ENCODE measurements at places on chromosomes 1 and 21. TPM values are rescaled to one million over a fixed set of nuclear protein-coding genes. Genes with fewer than 3 reads are reported as not detected.

The MIXL1 gene
- not detected for total RNA-seq

The CELA2B gene
- not detected for total RNA-seq

The ERO1B gene
- total RNA-seq: 1.2 TPM

The USH2A gene
- total RNA-seq: not detected

The CD164L2 gene
- total RNA-seq: 15.4 TPM

The CCDC185 gene
- total RNA-seq: not detected

The DNM3 gene
- 3.2 TPM for total RNA-seq

The KCNH1 gene
- total RNA-seq: 1.0 TPM

DNA sequence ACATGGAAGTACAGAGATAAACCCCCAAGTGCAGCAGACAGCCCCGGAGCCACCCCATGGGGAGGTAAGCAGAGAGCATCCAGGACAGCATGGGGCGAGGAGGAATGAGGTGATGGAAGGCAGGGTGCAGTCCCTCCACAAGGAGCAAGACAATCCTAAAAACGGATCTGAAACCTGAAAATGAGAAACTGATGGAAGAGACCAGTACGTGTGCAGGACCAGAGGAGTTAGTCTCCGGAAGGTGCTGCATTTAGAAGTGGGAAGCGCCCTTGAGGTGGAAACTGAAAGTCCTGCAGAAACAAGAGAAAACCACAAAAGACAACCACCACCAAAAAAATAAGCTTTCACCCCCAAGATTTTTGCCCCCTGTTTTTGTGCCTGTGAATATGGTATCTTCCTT, 17.4 kb upstream of the DDOST start:
- DNase-seq: no peak

DNA sequence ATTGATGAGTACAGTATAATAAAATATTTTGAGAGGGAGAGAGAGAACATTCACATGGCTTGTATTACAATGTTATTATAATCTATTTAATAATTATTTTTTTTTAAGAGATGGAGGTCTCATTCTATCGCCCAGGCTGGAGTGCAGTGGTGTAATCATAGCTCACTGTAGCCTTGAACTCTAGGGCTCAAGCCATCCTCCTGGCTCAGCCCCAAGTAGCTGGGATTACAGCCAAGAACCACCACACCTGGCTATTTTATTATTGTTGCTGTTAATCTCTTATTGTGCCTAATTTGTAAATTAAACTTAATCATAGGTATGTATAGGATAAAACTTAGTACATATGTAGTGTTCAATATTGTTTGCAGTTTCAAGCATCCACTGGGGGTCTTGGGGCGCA, 57.8 kb downstream of the HS2ST1 start:
- DNase-seq: no peak

GRCh38 chr1:160874935-160875334, 10.0 kb downstream of the ITLN1 start:
- DNase-seq: no peak

DNA sequence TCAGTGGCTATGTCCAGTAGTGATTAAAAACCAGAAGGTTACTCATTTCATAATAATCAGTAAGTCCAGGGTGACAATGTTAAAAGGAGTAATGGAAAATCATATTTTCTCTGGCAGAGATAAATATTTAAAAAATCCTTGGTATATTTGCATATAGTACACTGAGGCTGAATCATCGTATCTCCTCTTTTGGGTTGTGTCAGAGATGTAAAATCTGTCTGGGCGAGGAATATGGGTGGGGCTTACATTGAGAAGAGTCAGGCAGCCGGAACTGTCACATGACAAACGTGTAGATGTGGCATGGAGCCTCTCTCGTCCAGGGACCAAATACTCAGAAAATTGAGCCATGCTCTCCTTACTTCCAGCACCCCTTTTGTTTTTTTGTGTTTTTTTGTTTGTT, 120.9 kb downstream of the FMN2 start:
- DNase-seq: no peak

- DNase-seq: no peak
These were observed 84.8 kb downstream of the NPHP4 start for GRCh38 chr1:5907386-5907785.

DNA sequence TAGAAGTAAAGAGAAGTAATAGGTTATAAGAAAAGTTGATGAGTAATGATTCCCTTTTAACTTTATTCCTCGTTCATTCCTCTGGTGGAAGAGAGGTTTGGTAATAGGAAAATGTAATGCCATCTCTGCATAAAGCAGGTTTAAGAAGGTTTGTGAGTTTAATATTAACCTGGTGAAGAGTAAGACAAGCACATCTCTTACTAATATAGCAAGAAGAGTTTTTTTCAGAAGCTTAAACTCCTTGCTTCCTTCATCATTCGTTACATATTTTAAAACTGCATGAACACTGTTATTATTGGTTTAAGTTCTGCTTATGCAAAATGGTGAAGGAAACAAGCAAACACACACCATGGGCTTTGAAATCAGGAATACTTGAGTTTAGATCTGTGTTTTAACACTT, 9.2 kb upstream of the PLA2G4A start:
- DNase-seq: no peak

DNA sequence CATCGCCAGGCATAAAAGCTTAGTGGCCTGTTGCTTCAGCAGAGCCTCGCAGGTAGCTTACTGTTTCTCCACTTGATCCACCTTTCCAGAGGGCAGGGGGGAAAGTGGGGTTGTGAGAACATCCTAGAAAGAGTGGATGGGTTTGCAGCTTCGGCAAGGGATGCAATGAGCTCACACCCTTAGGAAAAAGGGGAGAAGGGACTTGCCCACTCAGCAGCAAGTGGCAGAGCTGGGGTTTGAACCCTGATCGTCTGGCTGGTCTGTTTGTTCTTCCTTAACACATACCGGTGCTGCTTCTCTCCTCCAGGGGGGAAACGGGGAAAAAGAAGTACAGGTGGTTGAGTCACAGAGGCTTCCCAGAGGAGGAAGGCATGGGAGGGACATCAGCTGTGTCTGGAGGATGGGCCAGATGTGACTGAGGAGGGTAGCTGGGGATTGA, 1.0 kb downstream of the TMEM201 start:
- DNase-seq: no peak

DNA sequence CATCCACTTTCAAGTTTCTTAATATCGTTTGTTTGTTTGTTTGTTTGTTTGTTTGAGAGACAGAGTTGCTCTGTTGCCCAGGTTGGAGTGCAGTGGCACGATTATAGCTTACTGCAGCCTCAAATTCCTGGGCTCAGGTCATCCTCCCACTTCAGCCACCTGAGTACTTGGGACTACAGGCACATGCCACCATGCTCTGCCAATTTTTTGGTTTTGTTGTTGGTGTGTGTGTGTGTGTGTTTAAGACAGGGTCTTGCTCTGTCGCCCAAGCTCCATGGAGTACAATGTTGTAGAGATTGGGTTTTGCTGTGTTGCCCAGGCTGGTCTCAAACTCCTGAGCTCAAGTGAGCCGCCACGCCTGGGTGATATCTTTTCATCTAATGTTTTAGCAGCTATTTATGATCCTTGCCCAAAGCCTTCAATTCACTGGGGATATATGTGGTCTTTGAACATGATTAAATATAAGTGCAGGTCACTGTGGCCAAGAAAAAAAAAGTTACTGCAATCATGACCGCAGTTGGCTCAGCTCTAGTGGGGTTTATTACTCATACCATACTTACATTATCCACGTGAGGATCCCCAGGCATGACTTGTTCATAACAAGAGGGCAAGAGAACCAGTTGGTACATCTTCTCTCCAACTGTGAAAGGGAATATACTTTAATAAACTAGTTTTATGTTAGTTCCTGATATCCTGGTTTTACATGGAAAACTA, 8.0 kb downstream of the RRP1B start:
- DNase-seq: no peak

GRCh38 chr1:2014741-2015735, 4.1 kb upstream of the GABRD start:
- DNase-seq: no peak

- DNase-seq: peak; percentile 55
These were observed 13.5 kb downstream of the ADAMTSL4 start for GRCh38 chr1:150562446-150563339.

DNA sequence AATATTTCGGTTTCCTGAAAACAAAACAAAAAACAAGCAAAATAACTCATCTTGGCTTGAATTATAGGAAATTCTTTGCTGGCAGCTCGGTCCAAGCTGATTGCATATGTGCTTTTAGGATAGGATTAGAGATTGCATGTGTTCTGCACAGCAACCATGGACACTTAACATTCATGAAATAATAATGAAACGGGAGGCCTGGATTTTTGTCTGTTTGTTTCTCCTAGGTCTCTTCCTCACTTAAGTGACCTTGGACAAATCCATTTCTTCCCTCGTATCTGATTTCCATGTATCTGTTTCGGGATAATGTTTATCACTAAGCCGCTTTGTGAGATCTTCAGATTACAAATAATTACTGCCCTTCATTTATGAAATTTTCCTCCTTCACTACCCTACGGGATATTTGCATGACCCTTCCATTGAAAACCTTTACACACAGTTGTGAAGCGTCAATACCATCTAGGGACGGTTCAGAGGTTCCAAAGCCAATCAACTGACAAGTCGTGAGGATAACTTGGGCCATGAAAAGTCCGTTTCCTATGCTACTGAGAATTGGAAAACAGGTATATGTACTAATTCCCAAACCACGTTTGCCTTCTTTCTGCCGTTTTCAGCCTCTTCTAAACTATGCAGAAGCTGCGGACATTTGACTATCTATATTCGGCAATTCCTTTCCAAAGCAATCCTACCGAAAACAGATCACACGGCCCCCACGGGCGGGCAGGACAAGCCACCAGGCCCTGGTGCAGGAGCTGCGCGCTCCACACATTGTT, 1.3 kb upstream of the H3-3A start:
- no peak for DNase-seq

- no peak for DNase-seq
These were observed 22.7 kb upstream of the RGS8 start for GRCh38 chr1:182707122-182707521.

DNA sequence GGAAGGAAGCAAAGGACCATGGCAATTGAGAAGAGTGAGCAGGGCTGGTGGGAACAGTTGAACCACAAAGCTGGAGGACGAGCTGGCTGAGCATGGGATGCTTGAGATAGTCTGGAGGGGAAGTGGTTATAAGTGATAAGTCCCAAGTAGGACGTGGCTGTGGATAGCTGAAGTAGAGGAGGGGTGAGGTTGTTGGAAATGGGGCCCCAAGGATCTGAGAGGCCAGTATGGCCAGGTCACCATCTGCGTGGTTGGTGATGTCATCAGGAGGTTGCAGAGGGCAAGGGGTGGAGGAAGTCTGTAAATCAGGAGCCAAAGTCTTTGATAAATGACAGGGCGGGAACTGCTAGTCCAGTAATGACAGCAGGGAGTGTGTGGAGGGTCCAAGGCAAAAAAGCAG, 11.0 kb upstream of the REN start:
- no peak for DNase-seq

DNA sequence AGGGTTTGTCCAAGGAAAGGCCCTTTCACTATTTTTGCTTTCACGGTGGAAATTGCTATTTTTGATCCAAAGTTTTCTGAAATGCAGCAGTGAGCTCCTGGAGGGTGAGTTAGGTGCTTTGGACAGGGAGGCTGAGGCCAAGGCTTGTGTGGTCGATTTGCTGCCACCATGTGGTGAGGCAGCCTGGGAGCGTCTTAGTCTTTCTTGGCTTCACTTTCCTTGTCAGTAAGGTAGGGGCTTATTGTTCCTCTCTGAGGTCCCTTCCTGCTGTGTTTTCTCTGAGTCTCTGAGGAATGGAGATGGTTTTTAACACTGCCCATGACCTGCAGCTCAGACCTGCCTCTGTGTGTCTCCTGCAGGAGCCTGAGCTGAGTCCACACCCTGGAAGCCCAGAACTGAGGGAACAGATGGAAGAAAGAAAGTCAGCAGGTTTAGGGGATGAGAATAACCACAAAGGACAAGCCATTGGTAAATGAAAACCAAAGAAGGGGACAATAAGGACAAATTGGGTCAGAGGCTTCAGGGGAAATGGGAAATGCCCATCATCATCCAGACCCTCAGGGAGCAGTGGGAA, 20.1 kb upstream of the S100A10 start:
- DNase-seq: no peak

DNA sequence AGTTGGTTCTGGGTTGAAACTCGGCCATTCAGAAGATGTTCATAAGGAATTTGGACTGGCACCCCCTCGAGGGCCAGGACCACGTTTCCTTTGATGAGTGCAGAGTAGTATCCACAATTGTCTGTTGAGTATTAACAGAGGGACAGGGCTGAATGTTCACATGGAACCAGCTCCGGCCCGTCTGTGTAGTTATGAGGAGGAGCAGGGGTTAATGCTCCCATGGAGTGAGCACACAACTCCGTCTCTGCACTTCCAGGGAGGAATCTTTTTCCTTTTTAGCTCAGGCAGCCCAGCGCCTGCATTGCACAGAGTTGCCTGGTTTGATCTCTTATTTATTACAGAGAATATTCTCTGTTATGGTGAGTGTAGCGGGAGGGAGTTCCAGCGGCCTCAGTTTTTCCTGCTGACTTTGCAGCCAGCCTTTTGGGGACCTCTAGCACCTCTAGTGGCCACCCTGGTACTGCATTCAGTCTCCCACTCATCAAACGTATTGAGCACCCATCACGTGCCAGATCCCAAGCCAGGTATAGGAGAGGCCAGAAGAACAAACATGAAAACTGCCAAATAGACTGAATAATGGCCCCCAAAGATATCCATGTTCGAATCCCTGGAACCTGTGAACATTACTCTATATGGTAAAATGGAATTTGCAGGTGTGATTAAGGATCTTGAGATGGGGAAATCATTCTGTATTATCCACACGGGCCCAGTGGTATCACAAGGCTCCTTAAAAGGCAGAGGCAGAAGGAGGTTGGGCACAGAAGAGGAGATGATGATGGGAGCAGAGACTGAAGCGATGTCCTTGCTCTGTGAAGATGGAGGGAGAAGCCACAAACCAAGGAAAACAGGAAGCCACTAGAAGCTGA, 167.7 kb upstream of the CSF3R start:
- DNase-seq: no peak

- no peak for DNase-seq
These were observed 62.8 kb downstream of the IRF2BP2 start for GRCh38 chr1:234546890-234547788.

GRCh38 chr1:201740670-201741111, 88.3 kb upstream of the IPO9 start:
- DNase-seq: no peak

DNA sequence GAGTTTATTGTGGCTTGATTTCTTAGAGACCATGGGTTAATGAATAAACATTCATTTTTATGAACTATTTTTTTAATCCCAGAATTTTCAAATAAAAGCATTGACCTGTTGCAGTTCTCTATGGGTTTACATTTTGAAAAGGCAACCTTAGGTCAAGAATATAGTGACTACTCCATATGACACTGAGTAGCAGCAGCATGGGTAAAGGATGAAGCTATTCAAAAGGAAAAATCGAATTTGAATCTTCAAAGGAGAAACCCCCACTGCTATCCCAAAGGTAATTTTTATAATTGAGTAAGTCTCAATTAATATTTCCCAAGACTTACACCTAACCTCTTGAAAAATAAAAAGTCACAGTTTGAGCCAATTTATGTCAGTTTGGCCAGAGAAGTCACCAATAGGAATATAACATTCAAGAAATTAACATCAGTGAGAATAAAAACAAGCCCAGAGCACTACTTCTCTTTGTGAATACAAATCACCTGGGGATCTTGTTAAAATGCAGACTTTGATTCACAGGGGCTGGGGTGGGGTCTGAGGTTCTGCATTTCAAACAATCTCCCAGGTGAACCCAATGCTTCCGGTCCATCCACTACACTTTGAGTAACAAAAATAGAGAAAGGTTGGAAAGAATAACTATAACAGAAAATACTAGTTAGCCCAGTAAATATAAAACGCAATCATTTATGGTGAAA, 39.8 kb downstream of the USP1 start:
- no peak for DNase-seq

Data from esophagus squamous epithelium (tissue), 5 donors.